NK-92 treated with Interleukin-12 subunit alpha and Interleukin-12 subunit beta, amount 100 ng/mL, for 24 hours (cell line): ENCODE measurements at places on chromosomes 12 and 14.

DNA sequence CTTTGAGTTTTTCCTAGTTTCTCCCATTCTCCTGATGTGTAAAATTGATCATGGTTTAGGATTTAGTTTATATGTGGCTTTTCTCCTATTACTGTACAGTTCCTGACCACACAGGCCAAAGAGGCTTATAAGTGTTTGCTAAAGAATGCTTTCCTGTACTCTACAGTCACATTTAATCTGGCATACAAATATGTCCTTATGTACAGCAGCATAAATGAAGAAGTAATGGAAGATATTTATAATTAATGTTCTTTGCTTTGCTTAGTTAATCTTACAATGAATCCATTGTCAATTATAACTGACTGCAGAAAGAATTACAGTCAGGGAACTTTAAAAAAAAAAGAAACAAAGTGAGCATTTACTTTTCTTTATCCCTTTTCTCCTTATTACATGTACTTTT, 293.9 kb downstream of the KCNC2 start:
- no peak for DNase-seq

GRCh38 chr14:64692986-64693809, 11.0 kb upstream of the PLEKHG3 start:
- no peak for DNase-seq

DNA sequence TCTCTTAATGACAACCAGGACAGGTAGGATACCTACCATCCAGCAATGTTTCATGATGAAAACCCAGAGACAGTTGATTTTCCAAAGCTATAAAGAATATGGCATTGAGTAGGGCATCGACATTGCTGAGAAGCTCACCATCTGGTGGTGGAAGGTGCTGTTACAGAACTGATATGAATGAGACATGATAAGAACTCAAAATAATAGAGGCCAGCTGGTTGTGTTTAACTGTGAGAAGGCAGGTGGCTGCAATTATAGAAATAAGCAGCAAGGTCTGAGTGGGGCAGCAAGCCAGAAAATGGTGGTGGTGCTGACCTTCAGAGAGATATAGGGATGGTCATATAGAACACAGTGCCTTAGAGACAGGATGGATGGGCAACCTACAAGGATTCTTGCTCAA, 449.7 kb downstream of the BTG1 start:
- no peak for DNase-seq

DNA sequence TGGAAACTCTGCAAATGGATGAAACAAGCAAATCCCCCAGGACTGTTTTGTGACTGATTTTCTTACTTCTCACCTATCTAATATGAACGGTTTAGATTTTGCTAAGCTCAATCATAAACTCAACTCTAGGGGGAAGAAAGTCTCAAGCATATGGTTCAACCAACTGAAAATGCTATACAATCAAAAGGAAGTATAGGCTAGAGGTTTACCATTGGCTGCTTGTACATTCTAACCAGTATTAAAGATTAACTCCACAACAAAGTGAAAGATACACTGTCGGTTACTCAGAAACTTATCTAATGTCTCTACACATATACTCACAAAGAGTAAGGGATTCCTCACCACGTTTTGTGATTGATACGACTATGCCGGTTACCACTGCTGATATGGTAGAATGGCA, 281.8 kb upstream of the SOX5 start:
- no peak for DNase-seq

GRCh38 chr14:59177262-59177661, 11.2 kb upstream of the DAAM1 start:
- no peak for DNase-seq

DNA sequence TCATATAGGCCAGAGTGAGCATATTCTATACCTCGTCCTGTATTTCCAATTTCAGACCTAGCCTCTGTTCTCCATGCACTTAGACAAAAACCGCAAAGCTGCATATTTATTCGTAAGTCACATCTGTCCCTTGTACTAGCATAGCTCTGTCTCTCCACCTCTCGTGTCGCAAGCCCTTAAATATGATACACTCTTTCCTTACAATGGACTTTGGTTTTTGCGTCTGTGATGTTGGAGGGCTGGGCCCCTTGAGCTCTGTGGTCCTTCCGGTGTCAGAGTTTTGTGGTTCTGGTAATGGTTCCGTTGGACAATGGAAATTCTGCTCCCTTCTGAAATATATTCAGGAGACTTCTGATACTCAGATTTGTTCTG, 11.3 kb downstream of the PRKCH start:
- peak; percentile 52 for DNase-seq

- peak; percentile 17 for DNase-seq
These were observed 278.3 kb downstream of the NRXN3 start for GRCh38 chr14:78448164-78449094.

GRCh38 chr14:91872517-91873470, 5.5 kb upstream of the TC2N start:
- no peak for DNase-seq

DNA sequence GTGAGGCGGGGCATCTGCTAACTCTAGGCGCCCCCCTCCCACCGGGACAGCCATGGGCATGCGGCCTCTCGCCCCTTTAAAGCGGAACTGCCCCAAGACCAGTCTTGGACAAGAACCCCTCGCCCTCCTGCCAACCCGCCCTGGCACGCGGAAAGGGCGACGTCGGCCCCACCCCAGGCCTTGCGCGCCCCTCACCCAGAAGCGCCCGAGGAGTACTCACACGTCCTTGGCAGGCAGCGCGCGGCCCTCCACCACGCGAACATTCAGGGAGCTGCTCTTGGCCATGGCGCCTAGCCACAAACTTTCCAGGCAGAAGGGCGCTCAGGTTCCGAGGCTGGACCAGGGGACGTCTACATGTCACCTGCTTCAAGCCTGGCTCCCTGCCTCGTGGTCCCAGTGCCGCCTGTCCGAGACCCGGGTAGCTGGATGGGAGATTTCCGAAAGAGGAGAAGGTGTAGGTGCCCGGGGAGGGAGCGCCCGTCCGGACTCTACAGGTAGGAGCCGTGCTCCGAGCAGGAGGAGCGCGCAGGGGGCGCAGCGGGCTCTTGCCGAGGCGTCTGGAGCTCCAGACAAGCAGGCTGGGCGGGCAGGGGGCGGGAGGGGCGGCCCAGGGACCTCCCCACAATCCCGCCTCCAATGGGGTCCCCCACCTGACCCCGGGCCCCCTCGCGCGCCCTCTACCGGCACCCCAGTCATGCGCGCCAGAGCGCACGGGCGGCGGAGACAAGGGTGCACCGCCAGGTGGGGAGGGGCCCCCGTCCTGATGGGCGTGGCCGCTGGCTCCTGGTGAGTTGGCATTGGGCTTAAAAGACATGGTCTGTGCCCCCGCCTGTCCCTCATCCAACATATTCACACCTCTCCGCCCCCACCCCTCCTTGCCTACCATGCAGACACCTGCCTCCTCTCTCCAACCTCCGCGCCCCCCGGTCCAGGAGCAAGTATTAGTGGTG, at the start of gene RASAL1:
Gene RASAL1 (minus strand): TSS at position 584 of the 950 bp plus-strand sequence. CDS start 299 bp downstream, at position 285.
- no peak for DNase-seq

DNA sequence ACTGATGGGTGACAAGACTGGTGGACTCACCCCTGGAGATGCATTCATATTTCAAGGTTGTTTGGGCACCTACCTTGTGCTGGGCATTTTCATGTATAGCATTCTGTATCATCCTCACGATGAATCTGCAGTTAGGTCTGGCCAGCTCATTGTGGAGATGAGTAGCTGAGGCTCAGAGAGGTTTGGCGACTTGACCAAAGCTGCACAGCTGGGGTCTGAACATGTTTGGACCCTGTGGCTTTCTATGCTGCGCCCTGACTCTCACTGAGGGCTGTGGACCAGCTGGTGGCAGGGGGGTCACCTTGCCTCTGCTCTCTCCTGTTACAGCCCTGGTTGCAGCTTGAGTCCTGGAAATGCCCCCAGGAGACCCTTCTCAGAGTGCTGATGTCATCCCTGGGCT, 24.9 kb upstream of the CCDC63 start:
- DNase-seq: no peak

DNA sequence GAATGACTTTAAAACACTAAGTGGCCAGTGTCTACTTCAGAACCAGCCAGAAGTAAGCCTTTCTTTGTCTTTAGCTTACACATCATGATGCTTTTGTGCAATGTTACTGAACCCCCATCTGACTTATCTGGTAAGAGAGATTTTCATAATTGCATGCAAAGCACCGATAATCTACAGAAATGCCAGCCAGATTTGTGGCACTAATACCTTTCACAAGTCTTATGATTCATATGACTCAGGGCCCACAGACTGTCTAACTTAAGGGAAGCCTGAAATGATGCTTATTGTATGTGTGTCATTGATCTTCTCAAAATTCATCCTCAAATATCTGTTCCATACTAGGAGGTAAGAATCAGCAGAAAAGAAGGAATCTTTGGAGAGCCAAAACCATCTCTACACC, 18.0 kb downstream of the IGF1 start:
- no peak for DNase-seq
